ENCODE measurements at places on chromosomes 6 and 20.

DNA sequence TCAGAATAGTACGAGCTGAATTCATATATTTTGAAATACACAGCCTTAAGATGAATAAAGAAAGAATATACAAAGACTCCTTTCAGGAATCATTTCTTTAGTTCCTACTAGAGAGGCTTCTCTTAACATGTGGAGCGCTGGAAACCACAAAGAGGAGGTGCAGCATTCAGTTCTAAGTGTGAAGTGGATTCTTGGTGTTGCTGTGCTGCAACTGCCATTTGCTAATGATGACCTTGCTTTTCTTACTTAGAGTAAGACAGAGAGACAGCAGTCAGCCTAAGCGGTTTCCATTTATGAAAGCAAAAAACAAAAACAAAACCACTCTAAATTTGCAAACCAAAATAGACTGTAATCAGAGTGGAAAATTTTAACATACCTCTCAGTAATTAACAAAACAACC, 629.0 kb downstream of the EPHA7 start:
- DNase-seq: no peak

DNA sequence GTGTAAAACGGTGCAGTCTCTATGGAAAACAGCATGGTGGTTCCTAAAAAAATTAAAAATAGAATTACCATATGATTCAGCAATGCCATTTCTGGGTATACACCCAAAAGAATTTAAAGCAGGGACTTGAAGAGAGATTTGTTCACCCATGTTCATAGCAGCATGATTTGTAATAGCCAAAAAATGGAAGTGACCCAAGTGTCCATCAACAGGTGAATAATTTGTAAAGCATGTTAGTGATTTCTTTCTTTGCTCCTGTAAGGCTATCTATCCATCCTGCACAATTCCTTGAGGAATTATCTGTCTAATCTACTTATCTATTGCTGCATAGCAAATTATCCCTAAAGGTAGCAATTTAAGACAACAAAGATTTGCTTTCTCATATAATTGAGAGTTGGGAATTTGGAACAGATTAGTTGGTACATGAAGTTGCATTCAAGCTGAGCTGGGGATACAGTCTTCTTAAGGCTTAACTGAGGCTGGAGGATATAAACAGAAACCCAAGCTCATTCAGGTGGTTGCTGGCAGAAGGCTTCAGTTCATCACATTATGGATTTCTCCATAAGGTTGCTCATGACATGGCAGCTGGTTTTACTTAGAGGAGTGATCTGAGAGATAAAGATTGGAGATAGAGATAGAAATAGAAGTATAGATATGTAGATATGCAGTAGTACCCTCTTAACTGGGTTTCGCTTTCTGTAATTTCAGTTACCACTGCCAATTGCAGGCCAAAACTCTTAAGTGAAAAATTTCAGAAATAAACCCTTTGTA, 62.0 kb downstream of the IL22RA2 start:
- DNase-seq: no peak

DNA sequence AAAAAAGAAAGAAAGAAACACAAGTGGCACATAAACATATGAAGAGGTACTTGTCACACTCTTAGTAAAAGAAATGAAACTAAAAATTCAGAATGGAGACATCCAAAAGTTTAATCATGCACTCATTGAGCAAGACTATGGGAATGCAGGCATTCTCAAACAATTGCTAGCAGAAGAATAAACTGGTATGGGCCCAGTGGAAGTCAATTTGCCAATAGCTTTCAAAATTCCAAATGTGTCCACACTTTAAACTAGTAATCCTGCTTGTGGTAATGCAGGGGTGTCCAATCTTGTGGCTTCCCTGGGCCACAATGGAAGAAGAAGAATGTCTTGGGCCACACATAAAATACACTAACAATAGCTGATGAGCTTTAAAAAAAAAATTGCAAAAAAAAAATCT, 97.4 kb downstream of the EPB41L2 start:
- DNase-seq: no peak

GRCh38 chr20:9518576-9519175, 4.3 kb downstream of the LAMP5 start:
- DNase-seq: no peak

DNA sequence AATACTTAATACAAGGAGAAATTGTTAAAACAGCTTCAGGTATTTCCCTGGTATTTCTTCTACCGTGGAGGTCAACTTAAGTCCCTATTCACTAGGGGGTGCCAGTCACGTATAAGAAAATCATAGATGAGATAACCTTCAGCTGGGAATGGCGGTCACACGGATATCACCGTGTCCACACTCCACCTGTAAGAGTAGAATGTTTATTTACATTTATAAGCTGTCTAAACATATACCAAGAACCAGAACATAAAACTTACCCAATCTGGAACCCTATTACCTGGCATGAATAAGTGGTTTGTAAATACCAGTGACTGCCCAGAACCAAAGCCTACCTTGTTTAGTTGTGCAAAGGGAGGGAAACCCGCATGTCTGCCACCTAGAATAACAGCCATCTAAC, 1.9 kb upstream of the ELOVL4 start:
- DNase-seq: peak; percentile 80

DNA sequence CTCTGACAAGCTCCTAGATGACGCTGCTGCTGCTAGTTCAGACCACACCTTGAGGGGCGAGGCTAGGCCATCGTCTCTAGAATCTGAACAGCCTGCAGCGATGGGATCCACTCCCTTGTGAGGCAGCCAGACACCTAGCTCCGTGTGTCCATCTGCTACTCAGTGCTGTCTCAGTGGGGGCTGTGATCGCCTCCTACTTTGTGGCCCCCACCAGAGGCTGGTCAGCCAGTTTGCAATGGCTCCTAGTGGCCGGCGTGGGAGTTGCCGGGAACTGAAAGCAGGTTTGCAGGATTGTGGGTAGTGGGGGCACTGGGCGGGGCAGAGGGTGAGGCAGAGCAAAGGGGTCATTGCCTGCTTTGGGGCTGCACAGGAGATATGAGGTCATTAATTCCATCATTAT, 2.8 kb downstream of the CCN5 start:
- no peak for DNase-seq

DNA sequence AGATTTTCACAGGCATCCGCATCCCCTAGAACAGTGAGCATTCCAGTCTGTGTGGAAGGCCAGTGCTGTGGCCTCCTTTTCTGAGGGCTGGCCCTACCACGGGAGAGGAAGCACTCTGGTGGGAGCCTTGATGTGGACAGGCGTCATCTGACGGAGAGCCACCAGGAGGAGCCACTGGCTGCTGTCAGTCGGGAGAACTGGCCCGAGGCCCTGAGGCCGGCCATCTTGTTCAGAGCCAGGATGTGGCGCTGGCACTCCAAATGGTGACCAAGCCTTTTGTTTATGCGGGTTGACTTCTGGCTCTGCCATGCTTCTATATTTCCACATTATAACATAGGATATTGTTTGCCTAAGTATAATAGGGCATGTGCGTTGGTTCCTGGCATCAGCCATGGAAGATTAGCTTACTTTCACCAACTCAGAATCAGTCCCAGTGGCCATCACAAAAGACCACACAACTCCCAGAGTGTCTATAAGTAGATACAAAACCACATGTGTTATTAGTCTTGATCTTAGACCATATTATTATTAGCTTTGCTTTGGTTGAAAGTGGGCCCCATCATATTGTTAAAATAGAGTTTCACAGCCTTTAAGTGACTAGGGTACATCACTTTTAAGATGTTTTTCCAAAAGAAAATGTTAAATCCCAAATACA, 273.9 kb upstream of the TAB2 start:
- DNase-seq: peak; percentile 36

DNA sequence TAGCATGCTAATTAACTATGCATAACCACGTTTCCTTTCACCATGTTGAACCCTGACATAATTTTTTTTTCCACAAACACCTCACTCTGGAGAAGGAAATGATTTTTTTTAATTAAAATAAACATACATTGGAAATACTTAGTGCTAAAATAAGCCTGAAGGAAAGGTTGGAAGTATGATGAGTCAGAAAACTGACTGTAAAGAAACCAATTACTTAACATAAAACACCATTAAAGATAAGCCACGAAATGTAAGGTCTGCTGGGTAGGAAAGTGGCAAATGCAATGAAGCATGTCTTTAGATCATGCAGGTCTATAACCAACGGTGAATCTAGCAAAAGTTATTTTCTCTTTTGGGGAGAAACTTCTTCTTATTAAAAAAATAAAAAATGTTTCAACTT, 47.5 kb downstream of the OPRM1 start:
- no peak for DNase-seq

GRCh38 chr6:53593001-53593488, 48.1 kb upstream of the GCLC start:
- DNase-seq: peak; percentile 61

- DNase-seq: no peak
Observed at GRCh38 chr6:51901766-51902764, 185.3 kb downstream of the PKHD1 start.

- DNase-seq: no peak
Observed at GRCh38 chr20:4601630-4602296, 119.9 kb upstream of the PRND start.

- peak; percentile 20 for DNase-seq
Observed at GRCh38 chr6:12890171-12890790, 173.7 kb downstream of the PHACTR1 start.

DNA sequence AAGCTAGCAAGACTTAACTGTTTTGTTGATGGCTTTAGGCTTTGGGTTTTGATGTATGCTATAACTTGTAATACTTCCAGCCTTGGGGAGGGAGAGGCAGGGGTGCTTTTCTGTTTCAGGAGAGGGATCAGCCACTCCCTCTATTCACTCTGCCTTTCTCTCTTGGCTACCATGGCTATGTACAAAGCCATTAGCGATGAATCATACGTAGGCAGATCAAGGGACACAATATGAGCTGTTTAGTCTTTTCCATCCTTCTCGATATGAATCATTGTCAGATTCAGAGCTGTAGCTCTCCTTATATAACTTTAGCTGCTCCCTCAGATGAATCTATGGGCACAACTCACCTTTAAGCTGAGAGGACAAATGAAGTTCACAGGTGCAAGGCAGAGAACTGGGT, 230.6 kb downstream of the TSHZ2 start:
- DNase-seq: no peak

GRCh38 chr6:2497922-2498623, 252.6 kb downstream of the MYLK4 start:
- no peak for DNase-seq

DNA sequence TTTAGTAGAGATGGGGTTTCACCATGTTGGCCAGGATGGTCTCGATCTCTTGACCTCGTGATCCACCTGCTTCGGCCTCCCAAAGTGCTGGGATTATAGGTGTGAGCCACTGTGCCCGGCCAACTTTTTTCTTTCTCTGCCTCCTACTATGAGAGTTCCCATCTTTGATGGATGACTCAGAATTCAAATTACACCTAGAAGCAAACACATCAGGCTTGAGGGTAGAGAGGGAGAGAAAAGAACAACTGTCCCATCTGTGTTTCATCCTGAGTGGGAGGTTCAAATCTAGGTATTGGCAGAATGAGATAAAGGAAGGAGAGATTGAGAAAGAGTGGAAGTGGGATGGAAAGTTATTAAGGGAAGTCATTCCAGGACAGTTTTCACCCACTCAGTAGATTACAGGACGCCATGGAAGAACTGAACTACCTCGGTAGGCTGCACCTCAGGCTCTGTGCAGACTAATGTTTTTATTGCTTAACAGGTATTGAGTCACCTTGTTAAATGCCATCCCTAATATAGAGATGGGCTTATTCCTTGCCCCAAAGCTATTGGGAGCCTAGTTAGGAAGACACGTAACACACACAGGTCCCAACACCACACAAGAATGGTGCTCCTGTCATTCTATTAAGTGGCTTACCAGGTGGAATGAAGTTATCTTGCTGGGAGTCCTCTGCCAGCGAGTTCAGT, 275.7 kb downstream of the SOX4 start:
- DNase-seq: no peak

DNA sequence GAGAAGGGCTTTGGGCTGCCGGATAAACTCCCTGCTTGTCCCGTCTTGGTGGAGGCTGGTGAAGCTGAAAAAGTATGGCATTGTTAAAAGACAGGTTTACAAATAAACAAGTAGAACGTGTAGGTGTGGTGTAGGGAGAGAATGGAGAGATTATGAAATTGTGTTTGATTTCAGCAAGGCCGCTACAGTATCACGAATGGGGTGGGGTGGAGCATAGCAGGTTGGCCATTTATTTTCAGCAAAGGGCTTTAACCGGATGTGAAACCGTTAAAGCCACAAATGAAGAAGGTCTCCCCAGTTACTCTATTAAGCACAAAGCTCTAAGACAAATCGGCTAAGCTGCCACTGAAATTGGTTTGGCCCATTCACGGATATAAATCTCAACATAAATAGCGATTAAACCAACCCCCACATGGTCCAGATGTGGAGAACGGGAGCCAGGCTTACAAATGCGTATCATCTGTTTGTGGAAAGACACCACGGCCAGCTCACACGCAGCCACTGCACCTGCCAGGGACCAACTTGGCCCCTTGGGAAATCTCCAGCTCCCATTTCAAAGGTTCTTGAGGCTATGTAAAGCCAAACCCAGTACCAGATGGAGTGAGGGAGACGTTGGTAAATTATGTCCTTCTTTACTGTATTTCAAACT, 94.0 kb downstream of the ZMYND8 start:
- no peak for DNase-seq

- peak; percentile 87 for DNase-seq
Observed at GRCh38 chr6:47335466-47335865, 25.8 kb upstream of the TNFRSF21 start.

GRCh38 chr6:105892577-105893262, 193.4 kb upstream of the PRDM1 start:
- DNase-seq: peak; percentile 49

GRCh38 chr6:54805077-54805476, 41.5 kb upstream of the FAM83B start:
- no peak for DNase-seq

DNA sequence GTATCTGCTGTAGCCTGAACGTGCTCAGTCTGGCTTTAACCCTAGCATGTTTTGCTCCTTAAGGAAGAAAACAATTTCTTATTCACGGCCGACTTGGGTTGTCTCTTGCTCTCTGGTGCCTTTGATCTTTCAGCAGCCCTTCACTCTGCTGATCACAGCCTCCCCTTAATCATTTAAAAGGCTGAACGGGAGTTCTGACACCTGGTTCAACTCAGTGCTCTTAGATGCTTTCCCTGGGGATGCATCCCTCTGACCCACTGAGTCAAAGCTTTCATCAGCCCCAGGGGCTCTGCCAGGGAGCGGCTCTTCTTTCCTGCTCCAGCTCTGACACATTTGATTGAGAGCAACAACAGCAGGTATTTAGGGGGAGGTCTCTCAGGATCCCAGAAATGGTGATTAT, 79.0 kb upstream of the FYN start:
- no peak for DNase-seq

DNA sequence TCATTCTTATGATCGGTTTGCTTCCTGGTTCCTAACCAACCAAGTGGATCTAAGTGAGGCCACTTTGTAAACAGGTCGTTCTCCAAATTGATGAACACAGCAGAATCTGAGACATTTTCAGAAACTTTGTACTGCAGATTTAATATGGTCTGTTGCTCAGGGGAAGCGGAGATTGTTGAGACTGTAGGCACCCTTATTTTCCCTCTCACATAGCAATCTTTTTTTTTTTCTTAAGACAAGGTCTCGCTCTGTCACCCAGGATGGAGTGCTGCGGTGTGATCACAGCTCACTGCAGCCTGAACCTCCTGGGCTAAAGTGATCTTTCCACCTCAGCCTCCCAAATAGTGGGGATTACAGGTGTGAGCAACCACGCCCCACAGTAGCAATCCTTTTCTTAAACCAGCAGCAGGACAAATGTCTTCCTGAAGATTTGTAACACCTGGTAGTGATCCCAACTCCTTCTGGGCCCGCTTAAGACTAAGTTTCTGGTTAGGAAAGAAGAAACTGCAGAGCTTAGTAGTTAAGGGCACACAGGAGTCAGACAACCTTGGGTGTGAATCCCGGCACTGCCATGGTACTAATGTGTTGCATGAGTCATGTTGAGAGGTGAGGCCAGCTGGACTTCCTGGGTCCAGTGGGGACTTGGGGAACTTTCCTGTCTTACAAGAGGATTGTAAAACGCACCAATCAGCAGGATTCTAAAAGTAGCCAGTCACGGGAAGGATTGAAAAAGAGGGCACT, 48.4 kb upstream of the EZR start:
- no peak for DNase-seq

Measured in suppressor macrophage (primary cell).